ENCODE measurements at places on chromosomes 16 and 17.

DNA sequence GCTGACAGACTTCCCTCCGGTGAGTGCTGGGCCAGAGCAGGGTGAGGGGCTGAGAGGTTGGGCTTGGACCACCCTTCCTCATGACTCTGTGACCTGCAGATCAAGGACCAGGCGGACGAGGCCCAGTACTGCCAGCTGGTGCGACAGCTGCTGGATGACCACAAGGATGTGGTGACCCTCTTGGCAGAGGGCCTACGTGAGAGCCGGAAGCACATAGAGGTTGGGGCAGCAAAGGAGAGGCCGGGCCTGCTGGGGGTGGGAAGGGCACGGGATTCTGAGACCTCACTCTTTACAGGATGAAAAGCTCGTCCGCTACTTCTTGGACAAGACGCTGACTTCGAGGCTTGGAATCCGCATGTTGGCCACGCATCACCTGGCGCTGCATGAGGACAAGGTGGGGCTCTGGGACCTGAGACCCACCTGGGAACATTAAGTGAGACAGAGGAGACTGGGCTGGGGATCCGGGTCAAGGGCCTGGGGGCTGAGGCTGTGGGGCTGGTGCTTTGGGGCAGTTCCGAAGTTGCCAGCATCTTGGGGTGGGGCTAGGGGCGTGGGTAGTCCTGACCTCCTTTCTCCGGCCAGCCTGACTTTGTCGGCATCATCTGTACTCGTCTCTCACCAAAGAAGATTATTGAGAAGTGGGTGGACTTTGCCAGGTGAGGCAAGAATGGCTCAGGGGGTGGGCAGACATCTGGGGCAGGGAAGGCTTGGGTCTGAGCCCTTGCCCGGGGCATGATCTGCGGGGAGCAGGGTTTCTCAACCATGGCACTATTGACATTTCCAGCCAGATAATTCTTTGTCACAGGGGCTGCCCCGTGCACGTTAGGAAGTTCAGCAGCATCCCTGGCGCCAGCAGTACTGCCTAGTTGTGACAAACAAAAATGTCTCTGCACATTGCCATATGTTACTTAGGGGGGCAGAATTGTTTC is 2.2 kb downstream of the BCKDK start:
- DNase-seq: no peak

GRCh38 chr17:45437465-45438283 is 5.0 kb upstream of the ARHGAP27 start:
- DNase-seq: no peak

DNA sequence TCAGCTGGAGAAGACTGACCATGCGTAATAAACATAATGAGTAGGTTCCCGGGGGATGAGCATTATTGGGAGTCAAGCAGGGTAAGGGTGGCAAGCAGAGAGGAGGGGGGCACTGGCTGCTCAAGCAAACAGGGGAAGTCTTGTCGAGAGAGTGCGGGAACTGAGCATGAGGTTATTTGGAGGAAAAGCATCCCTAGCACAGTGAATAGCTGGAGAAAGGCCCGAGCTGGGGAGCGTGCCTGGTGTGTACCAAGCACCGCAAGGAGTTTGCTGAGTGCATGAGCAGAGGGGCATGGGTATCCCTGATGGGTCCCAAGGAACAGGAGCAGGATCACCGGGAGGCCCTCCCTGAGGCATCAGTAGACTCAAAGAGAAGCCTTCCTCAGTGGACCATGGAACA is 17.2 kb downstream of the CYTH1 start:
- no peak for DNase-seq

GRCh38 chr17:81676906-81677305 is 6.7 kb downstream of the ARL16 start:
- no peak for DNase-seq

DNA sequence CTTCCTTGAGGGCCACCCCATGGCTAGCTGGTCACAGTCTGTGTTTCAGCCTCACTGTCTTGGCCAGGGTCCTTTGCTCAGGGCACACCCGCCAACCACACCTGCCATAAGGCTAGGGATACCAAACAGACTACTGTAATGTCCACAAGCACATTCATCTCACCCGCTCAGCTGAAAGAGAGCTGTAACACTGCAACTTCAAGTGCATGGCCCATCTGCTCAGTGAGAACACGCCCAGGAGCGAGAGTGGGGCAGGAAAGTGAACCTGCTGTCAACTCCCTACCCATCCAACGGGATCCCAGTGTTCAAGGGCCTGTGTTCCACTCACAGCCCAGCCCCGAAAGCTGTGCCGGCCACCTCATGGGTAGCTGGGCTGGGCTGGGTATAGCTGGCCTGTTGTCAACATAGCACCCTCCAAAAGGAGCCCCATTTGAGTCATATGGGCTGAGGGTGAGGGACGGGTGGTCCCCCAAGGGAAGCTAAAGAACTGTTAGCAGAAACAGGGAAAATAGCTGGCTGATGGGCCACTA is 55.7 kb downstream of the SCNN1B start:
- DNase-seq: no peak

DNA sequence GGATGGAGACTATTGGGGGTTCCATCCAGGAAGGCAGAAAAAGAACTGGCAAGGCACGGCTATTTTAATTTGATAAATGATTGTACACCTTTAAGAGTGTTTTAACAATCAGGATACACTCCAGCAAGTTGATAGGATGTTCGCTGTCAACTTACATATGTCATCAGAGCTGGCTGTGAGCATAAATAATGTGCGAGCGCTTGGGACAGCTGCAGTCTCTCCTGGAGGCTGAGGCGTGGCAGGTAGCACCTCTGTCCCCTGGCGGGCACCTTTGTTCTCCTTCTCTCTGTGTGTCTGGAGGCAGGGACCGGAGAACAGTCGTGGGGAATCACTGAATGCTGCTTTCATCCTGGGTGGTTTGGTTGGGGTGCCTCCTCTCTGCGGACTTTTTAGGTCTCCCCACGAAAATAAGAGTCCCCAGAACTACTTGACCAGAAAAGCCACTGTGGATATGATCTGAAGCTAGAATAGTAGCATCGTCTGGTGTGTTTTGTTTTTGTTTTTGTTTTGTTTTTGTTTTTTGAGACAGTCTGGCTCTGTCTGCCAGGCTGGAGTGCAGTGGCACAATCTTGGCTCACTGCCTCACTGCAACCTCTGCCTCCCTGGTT is 9.4 kb downstream of the BAHCC1 start:
- no peak for DNase-seq

- no peak for DNase-seq
Observed at GRCh38 chr16:85566561-85567100, 46.5 kb upstream of the GSE1 start.

- no peak for DNase-seq
Observed at GRCh38 chr17:80270104-80270503, 9.5 kb downstream of the RNF213 start.

GRCh38 chr17:64074704-64075426 is 54.4 kb upstream of the ICAM2 start:
- DNase-seq: no peak

DNA sequence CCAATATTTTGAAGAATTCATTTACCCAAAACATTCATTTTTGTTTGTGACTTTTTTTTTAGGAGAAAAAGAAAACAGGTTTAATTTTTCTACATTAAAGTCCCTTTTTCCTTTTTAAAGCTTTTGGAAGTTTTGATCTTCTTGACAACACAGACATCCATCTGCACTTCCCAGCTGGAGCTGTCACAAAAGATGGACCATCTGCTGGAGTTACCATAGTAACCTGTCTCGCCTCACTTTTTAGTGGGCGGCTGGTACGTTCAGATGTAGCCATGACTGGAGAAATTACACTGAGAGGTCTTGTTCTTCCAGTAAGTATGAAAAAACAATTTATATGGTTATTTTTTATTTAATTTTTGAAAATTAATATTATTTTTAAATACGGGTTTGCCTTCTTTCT is 37.2 kb downstream of the SIAH1 start:
- DNase-seq: no peak

DNA sequence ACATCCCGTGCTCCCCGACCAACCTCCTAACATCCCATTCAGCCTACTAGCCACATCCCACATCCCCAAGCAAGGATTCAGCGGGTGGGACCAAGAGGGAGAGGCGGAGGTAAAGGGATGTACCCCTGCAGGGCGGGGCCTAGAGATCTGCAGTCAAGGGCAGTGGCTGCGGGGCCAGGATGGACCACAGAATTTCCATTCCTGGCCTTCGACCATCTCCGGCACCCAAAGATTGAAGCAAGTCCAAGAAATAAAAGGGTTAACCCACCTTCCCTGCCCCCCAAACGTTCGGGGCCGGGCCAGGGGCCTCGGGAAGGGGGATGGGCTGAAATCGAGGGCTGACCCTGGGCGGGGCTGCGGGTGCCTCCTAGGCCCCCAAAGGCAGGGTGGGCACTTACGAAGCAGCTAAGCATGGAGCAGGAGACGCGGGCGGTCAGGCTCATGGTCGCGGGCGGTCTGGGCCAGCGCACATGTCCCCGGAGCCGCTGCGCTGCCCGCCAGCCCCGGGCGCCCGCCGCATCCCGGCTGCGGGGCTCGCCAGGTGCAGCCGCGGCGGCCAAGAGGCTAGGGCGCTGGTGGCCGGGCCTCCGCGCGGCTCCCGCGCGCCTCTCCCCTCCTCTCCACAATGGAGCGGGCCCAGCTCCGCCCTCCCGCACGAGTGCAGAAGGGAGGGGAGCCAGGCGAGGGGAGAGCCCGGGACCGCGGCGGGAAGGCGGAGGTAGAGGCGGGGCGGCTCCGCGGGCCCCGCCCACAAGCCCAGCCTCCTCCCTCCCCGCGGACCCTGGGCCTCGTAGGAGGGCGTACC is at the start of gene MTMR4:
MTMR4 (minus strand) TSS at position 674 of the 805 bp plus-strand sequence; CDS start at position 443, 231 bp downstream.
- peak; percentile 66 for DNase-seq

DNA sequence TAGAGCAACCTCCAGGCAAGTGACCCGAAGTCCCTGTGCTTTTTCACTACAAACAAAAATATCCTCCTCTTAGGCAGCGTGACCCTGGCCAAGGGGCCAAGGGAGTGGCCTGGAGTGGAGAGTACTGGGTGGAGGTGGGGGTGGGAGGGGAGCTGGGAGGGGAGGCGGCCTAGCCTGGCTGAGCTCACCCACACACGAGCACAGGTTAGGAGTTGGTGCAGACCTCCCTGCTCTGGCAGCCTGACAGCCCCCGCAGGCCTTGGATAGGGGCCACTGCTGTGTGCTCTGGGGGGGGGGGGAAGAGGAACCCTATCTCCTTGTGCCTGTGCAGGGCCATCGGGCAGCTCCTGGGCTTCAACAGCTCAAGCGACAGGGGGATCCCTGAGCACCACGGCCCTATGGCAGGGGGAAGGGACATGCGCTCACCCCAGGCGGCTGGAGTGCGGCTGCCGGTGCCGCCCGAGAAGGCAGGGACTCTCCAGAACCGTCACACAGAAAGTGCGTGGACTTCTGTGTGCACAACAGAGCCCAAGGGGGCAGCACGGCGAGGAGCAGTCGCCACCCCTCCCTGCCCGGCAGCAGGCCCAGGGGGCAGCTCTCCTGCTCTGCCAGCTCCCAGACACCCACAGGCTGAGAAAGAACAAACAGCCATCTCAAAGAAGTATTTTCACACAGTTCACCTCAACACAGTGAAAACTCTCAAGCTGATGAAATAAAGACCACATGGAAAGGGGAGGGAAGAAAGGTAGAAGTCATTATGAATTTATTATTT is 13.3 kb downstream of the SLC16A3 start:
- DNase-seq: no peak

DNA sequence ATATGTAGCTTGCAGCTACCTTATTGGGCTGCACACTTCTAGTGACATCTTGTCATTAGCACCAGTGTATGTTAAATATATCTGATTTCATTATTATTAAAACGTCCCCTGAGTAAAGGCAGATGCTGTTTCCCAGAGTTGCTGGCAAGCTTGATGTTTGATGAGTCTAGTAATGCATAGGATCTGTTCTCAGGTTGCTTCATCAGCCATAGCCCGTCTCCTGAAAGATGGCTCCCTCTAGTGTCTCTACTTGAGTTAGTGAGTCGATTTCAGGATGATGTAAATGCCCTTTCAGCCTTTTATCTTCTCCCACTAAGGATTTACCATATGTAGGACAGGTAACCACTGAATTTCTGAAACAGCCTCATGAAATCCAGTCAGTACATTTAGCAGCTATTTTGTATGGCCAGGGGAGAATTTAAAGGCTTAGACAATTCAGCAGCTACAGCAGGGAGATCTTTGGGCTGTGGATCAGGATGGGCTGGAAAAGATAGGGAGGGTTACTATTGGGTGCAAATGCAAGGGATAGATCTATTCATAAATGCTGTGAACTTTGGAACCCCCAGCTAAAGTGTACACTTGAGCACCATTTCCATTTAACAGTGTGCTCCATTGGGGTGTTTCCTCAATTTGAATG is 376.3 kb downstream of the CNTNAP4 start:
- DNase-seq: peak; percentile 32

GRCh38 chr16:30122604-30123160 is 338 bp downstream of the MAPK3 start:
- DNase-seq: no peak

DNA sequence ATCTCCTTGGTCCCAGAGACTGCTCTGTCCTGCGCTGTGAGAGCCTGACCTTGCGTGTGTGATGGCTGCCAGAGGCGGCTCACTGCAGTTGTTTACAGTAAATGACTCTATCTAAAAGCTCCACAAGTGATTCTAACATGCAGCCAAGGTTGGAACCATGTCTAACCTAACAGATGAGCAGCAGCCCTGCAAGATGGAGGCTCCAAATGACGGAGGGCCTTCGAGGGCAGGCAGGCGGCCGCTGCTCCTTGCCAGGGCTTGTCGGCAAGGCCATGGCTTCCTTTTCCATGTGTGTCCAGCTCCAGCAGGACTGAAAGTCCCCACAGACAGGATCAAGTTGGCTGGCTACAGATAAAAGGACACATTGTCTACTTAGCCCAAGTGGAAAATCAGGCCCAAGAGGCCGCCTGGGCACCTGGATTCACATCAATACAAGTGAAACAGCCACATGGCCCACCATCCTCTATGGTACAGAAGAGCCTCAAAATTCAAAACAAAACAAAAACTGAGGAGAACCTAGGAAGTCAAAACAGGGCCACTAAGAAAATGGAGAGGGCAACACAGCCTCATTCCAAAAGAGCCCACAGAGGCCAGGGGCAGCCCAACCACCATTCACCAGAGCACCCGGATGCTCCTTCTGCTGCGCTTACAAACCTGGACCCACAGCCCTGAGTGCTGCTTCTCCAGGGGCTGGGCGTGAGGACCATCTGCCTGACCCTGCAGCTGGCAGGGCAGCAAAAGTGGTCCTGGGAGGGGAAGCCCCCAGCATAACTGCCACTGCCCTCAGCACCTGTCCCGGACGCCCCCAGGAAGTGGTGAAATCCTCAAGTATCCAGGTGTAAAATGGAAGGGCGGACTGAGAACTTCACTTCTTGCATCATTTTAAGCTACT is 65.0 kb downstream of the AMFR start:
- DNase-seq: no peak

GRCh38 chr17:76997981-76998531 is 129.9 kb downstream of the MGAT5B start:
- peak; percentile 57 for DNase-seq
